ENCODE measurements at places on chromosomes 6 and 20.

DNA sequence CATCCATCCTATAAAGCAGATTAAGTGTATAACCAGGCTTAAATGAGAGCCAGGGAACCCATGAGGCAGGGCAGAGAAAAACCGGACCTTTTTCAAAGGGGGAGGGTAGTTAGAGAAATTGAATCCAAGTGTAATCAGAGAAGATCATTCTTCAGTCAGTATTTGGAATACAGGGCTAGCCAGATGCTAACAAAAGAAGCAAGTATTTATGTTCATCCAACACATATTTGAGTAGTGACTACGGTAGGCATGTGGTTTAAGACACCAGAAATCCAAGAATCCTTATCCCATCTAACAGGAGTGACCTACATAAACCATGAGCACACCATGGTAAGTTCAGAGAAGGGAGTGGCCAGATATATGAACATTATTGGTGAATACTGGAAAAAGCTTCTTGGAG is 46.8 kb upstream of the FAM83C start:
- no peak for DNase-seq

DNA sequence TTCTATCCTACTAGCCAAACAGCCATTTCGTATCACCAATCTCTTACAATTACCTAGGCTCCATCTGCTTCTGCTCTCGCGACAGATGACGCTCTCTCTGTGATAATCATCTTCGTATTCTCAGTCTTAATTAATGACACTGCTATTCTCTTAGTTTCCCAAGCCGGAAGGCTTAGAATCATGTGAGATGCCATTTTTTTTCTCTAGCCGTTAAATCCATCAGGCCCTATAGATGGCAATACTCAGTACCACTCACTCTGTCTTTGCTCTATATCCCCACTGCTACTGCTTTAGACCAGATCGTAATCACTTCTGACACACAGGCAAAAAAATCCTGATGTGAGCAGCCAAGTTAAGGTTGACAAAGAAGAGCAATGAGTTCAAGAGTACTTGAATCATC is 2.1 kb upstream of the THEMIS start:
- DNase-seq: no peak

DNA sequence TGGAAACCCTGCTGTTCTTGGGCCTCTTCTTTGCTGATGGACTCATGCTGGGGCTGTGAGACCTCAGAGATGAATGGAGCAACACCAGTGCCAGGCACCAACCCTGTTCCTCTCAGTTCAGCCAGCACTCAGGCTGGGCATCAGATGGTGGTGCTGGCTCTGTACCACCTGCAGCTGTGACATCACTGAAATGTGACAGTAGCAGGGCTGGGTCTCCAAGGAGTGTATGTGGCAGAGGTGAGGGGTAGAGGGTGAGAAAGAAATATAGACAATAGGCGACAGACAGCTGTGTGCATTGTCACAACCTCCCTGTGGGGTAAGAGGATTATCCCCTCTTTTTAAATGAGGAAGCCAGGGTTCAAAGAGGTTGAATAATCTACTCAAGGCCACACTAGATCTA is at the start of gene TP53TG5:
TP53TG5 (minus strand) TSS at position 135 of the 400 bp plus-strand sequence; CDS start at position 46, 89 bp downstream.
- DNase-seq: no peak

DNA sequence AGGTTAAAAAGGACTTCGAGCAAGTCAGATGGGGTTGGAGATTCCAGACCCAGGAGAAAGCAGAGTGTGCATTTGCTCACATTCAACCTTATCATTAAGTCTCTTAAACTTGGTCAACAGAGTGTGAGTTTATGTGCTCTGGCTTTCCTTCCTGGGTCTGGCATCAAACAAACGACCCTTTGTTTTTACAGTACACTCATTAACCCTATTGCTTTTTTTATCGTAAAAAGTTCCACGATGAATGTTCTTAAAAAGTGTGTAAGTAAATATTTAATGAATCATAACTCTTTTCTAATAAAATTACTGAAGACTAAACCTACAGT is 2.5 kb downstream of the FYN start:
- DNase-seq: no peak

- DNase-seq: no peak
Observed at GRCh38 chr6:9675122-9675521, 739.8 kb downstream of the TFAP2A start.

DNA sequence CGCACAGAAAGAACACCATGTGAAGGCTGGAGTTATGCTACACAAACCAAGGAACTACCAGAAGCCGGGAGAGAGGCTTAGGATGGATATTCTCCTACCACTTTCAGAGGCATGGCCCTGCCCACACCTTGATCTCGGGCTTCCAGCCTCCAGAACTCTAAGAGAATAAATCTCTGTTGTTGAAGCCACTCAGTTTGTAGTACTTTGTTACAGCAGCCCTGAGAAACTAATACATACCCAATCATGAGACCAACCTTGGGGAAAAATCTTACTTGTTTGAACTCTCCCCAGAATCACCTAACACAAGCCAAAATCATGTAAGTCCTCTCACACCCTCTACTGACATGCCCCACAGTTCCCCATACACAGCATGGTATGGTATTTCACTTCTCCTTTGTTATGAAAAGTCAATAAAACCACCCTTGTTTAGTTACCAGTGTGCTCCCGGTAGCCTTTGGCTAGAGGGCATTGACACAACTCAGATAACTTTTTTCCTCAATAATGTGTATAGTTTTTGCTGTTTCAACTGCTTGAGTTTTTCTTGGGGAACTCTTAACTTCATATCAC is 40.7 kb upstream of the SLC2A12 start:
- no peak for DNase-seq

GRCh38 chr20:36434383-36434782 is 106.9 kb upstream of the MYL9 start:
- DNase-seq: no peak

DNA sequence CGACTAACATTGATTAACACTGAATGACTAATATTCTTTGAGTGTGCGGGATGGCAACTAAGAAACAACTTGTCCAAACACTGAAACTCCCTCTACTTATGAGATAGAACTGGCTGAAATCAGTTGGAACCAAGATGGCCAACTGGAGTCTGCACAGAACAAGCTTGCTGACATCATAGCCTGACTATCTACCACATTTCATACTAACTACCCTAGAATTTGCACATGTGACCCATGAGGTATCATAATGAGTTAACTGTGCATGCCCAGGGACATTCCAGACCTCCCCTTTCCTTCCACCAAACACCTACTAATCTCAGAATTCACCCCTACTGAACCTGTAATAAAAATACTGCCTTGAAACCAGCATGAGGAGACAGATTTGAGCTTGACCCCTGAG is 43.2 kb downstream of the PHIP start:
- no peak for DNase-seq

DNA sequence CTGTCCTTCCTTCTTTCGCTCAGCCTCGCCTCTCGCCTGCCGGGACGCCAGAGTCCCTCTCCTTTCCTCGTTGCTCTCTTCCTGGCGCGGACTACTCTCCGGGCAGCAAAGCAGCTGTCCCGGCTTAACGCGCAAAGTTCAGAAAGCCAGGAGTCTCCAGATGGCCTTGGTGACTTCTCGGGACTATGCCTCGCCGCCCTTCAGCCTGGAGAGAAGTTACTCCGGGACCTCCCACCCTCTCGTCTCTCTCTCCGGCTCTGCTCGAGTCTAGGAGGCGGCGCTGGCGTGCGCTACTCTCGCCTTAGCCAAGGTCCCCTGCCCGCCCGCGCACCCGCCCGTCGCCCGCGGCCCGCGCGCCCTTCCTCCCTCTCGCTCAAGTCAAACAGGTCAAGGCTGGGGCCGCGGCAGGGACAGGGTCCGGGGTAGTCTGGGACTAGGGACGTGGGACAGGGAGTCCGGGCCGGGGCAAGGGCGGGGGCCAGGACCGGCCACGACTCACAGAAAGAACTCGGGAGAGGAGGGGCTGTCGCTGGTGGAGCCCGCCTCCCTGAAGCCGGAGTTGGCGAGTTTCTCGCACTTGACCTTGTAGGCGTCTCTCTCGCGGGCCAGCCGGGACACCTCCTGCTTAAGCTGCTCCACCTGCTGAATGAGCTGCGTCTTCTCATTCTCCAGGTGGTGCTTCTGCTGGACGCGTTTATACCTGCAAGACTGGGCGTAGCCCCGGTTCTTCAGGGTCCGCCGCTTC is 1.5 kb downstream of the MAFB start:
- no peak for DNase-seq

DNA sequence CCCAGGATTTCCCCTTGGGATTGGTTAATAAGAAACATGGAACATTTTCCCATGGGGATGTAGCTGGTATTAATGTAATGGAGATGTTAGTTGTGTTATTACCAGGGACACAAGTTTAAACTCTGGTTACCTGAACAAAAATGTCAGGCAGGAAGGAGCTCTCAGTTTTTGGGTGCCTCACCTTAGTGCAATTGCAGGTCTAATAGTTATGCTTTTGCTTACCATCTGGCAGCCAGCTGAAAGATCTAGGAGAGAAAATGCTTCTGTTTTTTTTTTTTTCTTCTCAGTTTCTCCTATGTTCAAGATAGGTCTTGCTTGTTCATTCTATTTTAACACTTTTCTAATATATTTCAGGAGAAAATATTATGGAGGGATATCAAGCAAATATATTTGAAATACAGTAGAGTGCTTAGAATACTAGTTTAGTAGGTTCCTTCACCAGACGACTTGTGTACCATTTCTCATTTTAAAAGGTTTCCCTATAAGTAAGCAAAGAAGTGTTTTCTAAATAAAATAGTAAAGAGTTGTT is 4.2 kb upstream of the UBE2J1 start:
- no peak for DNase-seq

DNA sequence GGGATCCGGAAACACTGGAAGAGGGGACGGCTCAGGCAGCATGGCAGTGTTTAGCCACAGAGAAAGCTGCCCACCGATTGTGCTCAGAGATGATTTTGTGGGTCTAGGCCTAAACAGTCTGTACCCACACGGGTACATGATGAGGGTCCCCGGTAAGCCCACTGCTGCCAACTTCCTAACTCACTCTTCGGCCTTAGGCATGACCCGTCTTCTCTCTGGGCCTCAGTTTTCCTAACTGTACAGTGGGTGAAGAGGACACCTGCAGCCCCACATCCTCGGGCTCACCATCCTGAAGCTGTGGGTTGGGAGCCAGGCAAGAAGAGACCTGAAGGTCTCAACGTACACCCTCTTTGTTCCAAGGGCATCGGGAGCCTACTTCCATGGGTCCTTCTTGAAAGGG is 6.5 kb downstream of the FOXP4 start:
- DNase-seq: no peak

DNA sequence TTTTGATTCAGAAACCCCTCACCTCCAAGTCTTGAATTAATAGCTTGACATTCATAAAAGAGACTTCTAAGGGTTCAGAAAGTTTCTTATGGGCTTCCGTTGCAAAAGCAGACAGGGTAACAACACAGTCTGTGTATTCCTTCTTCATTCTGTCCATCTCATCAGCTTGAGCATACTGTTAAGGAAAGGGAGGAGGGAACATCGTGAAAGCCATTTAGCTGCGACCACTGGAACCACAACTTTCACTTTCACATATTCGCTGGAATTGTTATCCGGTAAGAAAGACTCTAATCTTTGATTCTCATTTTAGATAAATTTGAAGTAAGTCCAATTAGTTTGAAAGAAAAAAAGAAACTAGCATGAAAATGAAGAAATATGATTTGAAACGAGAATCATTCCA is 174.4 kb downstream of the SYNE1 start:
- no peak for DNase-seq

DNA sequence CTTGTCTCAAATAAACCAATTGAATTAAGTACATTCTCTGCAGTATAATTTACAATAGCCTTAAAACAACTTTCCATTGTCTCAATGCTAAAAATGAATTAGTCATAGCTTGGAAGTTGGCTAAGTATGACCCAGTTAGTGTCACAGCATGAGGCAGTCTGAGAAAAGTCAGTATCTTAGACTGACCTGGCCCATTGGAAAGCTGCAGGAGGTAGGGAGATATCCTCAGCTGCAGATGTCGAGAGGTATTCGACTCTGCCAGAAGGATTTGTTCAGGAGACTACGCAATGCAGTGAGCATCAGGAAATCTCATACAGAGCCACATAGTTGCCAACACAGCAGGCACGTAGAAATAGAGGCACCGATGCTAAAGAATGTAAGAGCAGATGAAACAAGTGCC is 350.9 kb upstream of the NRSN1 start:
- DNase-seq: no peak

GRCh38 chr6:73388800-73389512 is 5.7 kb upstream of the DDX43 start:
- peak; percentile 76 for DNase-seq

GRCh38 chr6:90328004-90328403 is 31.4 kb upstream of the BACH2 start:
- DNase-seq: no peak

- DNase-seq: no peak
Observed at GRCh38 chr6:105909106-105909505, 177.0 kb upstream of the PRDM1 start.

- no peak for DNase-seq
Observed at GRCh38 chr6:90098627-90099026, 198.0 kb downstream of the BACH2 start.

GRCh38 chr6:33095681-33096080 is 19.9 kb downstream of the HLA-DPB1 start:
- no peak for DNase-seq

- DNase-seq: no peak
Observed at GRCh38 chr20:49851991-49852390, 39.4 kb downstream of the SLC9A8 start.

- no peak for DNase-seq
Observed at GRCh38 chr6:123329337-123329736, 307.4 kb downstream of the TRDN start.

Data from activated CD8-positive, alpha-beta T cell treated with anti-CD3 and anti-CD28 coated beads, Interleukin-2, amount 10 ng/mL, durations not matched to agents 7 days and 5 days (primary cell).